AG04450 (cell line): ENCODE measurements at places on chromosomes 13 and 19.
A peak's percentile ranks its signal among the peaks of the same experiment; 100 is the strongest.

DNA sequence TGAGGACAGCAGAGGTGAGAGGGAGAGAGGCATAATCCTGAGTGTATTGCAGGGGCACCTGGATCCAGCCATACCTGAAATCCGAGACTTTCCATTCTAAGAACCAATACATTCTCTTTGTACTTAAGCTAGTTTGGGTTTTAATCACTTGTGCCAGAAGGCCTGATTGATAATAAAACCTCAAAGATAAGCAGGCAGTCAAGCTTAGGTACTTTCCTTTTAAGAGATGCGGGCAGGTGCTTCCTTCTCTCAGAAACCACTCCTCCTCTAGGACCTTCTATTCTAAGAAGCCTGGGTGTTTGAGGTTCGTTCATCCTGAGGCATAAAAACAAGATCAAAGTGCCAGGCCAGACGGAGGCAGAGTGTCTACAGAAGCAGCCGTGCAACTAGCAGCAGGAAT lies 22.2 kb downstream of the FAM187B start:
- DNase-seq, result no peak

DNA sequence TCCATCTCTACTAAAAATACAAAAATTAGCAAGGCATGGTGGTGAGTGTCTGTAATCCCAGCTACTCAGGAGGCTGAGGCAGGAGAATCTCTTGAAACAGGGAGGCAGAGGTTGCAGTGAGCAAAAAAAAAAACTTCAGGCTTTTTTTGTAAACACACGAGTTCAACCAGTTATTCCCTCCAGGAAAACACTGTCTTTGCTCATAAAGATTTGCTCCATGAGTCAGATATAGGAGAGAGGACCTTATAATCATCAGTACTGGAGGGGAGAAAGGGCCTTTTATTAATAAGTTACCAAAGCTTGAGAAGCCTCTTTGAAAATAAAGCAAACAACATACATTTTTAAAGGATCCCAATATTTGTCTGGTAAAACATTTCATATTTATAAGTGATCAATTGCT lies 110.7 kb downstream of the EFNB2 start:
- no peak for DNase-seq

GRCh38 chr13:40681341-40682146 lies 15.1 kb upstream of the FOXO1 start:
- DNase-seq, result no peak

DNA sequence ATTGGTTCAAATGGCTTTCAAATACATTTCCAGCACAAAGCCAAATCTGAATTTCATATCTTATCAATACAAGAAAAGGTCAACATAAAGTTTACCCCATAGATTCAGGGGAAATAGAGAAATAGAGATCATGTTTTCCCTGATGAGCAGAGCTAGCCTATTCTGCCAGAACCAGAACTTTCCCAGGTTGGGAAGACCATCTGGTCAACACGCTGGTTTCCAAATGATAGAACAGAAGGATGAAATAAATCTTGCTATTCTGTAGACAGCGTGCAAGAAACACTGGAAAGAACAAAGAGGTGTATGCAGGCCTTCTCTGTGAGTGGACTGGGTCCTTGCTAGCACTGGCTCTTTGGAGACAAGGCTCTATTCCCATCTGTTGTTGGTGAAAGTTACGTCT lies 350.6 kb downstream of the NDFIP2 start:
- DNase-seq, result no peak

GRCh38 chr19:39759457-39760184 lies 19.0 kb upstream of the LEUTX start:
- no peak for DNase-seq

- DNase-seq, result peak; percentile 33
Measured at GRCh38 chr19:5484398-5485285, 29.4 kb downstream of the ZNRF4 start.

DNA sequence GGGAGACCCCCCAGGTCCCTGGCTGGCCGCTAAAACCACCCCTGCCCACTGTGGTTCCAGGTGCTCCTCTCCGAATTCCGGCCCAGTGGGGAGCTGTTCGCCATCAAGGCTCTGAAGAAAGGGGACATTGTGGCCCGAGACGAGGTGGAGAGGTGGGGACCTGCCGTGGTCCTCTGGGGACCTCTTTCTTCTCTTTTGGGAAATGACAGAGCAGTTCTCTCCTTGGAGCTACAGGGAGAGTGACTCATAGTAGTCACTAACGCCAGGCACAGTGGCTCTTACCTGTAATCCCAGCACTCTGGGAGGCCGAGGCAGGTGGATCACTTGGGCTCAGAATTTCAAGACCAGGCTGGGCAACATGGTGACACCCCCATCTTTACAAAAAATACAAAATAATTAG lies 7.3 kb downstream of the PTGER1 start:
- no peak for DNase-seq

- no peak for DNase-seq
Measured at GRCh38 chr13:20624213-20624612, 57.3 kb downstream of the IFT88 start.

- no peak for DNase-seq
Measured at GRCh38 chr13:74732736-74733385, 598.7 kb upstream of the KLF12 start.

DNA sequence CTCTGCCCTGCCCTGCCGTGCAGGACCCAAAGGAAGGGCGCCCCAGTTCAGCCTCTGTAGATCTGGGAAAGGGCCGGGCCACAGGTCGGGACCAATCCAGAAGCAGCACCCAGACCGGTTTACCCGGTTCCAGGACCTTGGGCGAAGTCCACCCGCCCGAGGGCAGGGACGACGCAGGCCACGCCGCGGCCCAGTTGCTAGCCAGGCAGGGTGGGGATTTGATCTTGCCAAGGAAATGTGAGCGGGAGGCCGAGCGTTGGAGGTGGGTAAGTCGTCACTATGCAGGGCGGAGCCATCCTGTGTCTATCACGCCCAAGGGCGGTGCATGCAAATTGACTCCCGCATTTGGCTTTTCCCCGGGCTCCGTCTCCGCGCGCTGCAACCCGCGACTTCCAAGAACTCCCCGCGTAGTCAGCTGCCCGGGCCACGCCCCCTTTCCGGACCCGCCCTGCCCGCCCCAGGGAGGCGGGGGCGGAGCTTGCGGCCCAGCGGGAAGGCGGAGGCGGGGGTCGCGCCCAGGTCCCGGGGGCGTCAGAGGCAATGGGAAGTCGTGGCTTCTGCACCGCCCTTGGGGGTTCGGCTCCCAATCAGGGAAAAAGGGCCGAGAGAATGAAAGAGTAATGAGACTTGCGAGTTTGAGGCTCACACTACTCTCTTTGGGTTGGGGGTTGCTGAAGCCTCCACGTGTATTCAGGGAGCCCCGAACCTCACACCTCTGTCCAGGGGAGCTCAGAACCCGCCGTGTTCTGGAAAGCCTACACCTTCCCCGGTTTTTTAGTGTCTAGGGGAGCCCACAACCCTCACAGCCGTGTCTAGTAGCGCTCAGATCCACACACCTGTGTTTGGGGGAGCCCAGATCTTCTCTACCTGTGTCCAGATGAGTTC lies 12.8 kb downstream of the IER2 start:
- peak; percentile 91 for DNase-seq

DNA sequence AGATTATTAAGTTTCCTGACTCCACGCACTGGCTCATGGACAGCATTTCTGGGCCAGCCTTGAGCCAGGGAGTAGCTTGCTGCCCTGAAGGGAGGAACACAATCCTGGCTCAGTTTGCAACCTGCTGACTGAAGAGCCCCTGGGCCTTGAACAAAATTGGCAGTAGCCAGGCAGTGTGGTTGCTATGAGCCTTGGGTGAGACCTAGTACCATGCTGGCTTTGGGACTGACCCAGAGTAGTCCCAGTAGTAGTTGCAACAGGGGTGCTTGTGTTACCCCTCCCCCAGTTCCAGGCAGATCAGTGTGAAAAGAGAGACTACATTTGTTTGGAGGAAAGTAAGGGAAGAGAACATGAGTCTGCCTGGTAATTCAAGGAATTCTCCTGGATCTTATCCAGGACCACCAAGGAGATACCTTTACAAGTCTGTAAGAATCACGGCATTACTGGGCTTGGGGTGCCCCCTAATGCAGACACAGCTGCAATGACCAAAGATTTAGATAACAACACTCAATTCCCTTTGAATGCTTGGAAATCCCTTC lies 22.0 kb downstream of the ITGBL1 start:
- peak; percentile 90 for DNase-seq

DNA sequence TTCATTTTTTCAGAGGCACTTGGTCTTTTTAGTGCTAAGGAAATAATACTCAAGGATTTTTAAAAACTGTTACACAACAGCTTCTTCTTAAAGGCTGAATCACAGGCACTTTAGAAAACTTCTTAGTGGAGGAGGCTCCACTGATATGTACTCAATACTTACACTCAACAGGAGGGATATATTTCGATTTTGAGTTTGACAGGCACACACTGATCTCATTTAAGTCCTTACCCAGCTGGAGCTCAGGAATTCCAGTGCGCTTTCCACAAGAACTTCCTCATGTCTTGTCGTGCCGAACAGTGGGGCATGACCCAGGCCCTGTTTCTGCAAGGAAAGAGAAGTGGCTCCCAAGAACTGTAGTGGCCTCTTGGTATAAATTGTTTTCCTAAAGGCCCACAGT lies 103.8 kb downstream of the RGCC start:
- no peak for DNase-seq

DNA sequence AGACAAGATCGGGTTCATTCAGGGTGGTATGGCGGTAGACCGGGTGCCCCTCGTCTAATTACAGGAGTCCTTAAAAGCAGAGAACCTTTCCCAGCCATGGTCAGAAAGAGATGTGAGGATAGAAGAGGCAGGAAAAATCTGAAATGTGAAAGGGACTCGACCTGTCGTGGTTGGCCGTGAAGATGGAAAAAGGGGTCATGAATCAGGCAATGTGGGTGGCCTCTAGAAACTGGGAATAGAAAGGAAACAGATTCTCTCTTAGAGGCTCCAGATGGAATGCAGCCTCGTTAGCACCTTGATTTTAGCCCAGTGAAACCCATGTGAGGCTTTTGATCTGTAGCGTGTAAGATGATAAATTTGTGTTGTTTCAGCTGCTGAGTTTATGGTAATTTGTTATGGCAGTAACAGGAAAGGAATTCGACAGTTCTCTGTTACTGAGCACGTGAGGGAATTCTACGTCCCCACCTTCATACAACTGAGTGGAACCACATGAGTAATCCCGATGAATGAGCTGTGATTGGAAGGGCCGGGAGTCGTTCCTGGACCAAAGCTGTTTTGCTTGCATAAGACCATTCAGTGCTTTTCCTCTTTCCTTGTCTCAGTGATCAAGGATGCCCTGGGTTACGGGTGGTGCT lies 11.0 kb upstream of the CA11 start:
- peak; percentile 83 for DNase-seq

GRCh38 chr13:49265822-49266221 lies 18.1 kb downstream of the CDADC1 start:
- peak; percentile 10 for DNase-seq

- DNase-seq, result peak; percentile 13
Measured at GRCh38 chr13:93776936-93777335, 550.3 kb downstream of the GPC6 start.

DNA sequence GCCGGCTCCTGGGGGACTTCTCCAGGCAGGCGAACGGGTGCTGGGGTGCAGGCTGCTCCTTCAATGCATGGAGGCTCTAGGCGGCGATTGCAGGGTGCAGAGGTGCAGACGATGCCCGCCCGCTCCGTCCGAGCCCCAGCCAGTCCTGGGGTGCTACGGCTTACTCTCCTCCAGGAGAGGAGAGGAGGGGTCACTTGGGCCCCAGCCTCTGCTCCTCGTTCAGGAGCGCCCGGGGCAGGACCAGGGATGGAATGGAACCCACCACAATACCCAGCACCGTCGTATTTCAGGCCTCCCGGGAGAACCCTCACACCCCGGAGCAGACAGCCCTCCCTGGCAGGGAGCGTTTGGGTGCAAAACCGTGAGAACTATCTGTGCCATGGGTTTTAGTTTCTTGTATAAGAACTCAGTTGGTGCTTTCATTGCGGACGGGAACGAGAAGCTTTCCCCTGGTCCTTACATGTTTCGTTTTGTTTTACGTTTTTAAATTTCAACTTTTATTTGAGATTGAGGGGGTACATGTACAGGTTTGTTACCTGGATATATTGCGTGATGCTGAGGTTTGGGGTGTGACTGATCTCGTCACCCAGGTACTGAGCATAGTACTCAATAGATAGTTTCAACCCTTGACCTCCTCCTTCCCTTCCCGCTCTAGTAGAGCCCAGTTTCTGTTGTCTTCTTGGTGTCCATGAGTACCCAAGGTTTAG lies 46.8 kb downstream of the ARHGEF18 start:
- no peak for DNase-seq

- DNase-seq, result no peak
Measured at GRCh38 chr13:112771139-112771876, 81.5 kb downstream of the ATP11A start.

DNA sequence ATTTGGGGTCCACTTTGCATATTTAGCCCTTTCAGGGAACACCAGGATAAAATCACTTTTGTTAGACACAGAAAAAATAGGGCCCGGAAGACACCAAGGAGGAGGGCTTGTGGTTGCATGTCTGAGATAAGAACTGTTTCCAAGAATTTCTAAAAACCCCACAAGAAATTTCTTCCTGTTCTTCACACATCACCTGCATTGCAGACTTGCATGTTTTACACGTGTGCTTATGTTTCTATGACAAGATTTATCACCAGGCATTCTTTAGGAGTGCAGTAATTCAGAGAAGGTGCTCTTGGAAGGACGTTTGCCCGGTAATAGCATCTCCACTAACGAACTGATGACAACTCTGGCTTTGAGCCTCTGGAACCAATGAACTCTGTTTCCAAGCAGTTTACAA lies 7.1 kb upstream of the ACTL9 start:
- DNase-seq, result no peak

DNA sequence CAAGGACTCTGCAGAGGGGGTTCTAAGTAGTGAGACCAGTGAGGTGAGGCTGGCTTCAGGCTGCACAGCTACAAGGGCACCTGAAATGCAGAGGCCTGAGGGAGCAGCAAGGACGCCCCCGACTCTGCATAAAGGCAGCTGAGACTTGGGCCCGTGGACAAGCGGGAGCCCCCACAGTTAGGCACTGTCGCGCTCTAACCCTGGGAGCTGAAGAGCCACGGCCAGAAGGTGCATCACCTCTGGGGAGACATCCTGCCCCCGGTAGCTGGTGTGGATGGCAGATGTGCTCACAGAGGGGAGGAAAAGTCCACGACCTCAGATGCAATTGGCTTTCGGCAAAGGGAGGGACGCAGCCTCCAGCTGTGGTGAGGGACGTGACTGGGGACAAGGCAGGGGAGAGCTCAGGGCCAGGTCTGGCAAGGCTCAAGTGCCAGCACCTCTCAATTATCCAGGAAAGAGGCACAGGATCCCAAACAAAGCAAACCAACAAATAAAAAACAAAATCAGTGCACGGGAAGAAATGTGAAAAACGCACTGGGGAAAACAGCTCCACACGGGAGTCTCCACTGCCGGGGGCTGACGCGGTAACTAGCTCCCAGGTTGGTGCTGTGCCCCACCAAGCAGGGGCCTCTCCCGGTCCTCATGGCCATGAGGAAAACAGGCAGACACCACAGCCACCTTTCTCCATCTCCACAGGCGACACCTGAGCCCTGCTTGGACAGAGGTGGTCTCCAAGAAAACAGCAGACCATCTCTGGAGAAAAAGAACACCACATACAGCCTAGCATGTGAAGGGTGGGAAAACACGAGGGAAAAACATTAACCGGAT lies 23.0 kb upstream of the PLPP2 start:
- no peak for DNase-seq
